ENCODE measurements at places on chromosomes 1 and 21. TPM values are rescaled to one million over a fixed set of nuclear protein-coding genes. Genes with fewer than 3 reads are reported as not detected.

The MYOC gene
- total RNA-seq, result not detected

GRCh38 chr1:235075048-235075776, 53.4 kb downstream of the TOMM20 start:
- no peaks in the 10 kb centered on the region for H3K36me3 ChIP-seq
- peaks cover 36% of the 10 kb centered on the region for H3K4me1 ChIP-seq
- H3K27ac ChIP-seq, result peak overlapping the region; percentile 90
- peak overlapping the region; percentile 0 for H3K4me3 ChIP-seq
- no peaks in the 10 kb centered on the region for H3K27me3 ChIP-seq

- H3K27ac ChIP-seq, result peak overlapping the region; percentile 93
- H3K27me3 ChIP-seq, result no peaks in the 10 kb centered on the region
- DNase-seq, result no peak
- H3K36me3 ChIP-seq, result peaks cover 29% of the 10 kb centered on the region
- peaks cover 61% of the 10 kb centered on the region for H3K4me1 ChIP-seq
Observed at GRCh38 chr1:24506691-24507381, 4.2 kb downstream of the RCAN3 start.

DNA sequence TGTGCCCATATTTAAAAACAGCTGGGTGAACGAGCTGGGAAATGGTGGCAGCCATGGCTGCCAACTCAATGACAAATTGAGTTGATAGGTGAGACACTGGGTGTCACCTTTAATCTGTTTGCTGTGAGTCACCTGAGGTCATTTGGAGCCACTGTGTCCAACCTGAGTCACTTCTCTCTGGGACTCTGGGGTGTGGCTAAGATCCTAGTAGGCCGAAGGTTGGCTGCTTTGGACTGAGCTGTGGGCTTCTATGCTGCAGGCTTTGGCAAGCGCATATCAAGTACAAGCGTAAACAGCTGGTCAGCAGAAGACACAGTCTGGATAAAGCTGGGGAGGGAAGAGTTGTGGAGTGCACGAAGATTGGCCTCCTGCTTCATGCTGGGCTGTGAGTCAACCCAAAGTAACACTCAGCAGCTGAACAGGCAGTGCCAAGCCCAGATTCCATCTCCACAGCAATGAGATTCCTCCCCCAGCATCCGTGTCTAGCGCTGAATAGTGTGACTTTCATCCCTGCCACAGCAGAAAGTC, 24.0 kb downstream of the TEX35 start:
- no peaks in the 10 kb centered on the region for H3K4me1 ChIP-seq
- DNase-seq, result no peak
- no peak overlapping the region for H3K4me3 ChIP-seq
- H3K27me3 ChIP-seq, result no peaks in the 10 kb centered on the region
- no peak overlapping the region for H3K27ac ChIP-seq

Measured in activated naive CD4-positive, alpha-beta T cell treated with anti-CD3 and anti-CD28 coated beads for 36 hours (primary cell).